ENCODE measurements at places on chromosomes 11 and 22.

DNA sequence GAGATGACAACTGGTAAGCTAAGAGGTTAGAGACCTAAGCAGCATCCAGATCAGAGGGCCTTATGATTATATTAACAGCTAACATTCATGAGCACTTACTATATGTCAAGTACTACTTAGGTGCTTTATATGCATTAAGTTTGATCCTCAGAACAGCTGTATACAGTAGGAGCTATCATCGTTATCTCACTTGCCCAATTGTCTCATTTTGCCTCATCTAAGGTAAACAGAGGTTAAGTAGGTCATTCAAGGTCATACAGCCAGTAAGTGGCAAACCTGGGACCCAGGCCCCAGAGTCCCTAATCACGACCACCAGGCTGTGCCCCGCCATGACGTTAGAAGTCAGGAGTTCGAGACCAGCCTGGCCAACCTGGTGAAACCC lies 4.6 kb upstream of the POLR3H start:
- DNase-seq = no peak

GRCh38 chr22:39634530-39635405 lies 64.2 kb downstream of the CACNA1I start:
- no peak for DNase-seq

GRCh38 chr22:49551446-49551845 lies 276.2 kb downstream of the BRD1 start:
- DNase-seq = no peak

DNA sequence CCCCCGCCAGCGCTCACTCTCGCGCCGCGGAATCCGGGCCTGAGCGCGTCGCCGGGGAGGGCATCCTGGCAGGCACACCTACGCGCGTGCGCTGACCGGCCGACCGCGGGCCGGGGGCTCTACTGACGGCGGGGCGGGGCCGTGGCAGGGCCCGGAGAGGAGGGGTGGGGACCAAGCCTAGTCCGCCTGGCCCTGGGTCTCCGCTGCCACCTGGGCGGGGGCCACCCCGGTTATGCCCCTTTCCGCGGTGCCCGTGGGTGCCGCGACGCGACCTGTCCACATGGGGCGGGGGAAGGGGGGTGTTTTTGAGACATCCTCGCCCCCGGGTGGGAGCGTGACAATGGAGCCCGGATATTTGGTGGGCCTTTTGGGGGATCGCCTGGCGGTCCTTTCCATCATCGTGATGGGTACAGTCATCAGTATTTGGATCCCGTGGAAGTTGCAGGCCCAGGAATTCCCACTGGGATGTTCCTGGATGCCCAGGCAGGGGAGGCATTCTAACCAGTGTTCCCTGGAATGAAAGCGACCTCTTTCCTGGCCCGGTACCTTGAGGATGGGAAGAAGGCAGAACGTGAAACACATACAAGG lies 2.2 kb downstream of the NCAM1 start:
- DNase-seq = peak; percentile 83

- peak; percentile 9 for DNase-seq
These were observed 60.3 kb downstream of the CWF19L2 start for GRCh38 chr11:107397357-107397756.

DNA sequence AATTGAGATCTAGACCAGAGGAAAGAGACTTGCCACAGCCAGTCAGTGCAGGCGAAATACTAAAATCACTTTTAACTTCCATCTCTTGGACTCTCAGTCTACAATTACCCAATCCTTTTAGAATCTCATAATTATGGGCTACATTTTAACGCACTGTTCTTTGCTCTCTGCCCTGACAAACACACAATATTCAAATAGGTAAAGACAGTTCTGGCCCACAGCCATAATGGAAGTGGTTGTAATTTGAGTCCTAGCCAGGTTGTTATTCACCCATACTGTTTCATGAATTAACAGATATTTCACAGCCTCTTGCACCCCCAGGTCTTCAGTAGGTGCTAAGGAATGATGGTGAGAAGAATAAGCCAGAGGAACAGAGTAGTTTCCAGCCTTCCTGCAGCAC lies 830 bp downstream of the C11orf97 start:
- DNase-seq = peak; percentile 58

- peak; percentile 25 for DNase-seq
These were observed 11.5 kb downstream of the BMAL1 start for GRCh38 chr11:13289081-13289480.

Data from NCI-H1417 (cell line).